ENCODE measurements at places on chromosomes 4 and X. TPM values are rescaled to one million over a fixed set of nuclear protein-coding genes. Genes with fewer than 3 reads are reported as not detected.

GASK1B gene
- 27.3 TPM for total RNA-seq

EXOC1L gene
- total RNA-seq: not detected

CLDN34 gene
- not detected for total RNA-seq

DNA sequence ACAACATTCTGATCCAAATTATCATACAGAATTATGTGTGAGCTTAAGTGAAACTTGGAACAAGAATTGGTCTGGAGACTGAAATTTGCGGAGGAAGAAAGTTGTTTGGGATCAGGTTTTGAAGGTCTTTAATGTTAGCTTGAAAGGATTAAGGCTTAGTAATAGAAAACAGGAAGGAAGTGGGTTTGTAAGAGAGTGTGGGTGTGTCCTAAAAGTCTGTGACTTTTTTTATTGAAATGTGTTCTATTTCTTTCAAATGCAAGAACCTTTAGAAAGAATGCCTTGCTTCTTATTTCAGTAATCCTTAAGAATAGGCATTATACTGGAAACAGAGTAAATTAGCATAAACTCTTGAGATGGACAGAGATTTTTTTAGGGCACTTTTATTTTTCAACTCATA is 198.0 kb downstream of the GALNTL6 start:
- no peak for DNase-seq

- DNase-seq: no peak
Observed at GRCh38 chr4:10326075-10326474, 131.2 kb downstream of the ZNF518B start.

DNA sequence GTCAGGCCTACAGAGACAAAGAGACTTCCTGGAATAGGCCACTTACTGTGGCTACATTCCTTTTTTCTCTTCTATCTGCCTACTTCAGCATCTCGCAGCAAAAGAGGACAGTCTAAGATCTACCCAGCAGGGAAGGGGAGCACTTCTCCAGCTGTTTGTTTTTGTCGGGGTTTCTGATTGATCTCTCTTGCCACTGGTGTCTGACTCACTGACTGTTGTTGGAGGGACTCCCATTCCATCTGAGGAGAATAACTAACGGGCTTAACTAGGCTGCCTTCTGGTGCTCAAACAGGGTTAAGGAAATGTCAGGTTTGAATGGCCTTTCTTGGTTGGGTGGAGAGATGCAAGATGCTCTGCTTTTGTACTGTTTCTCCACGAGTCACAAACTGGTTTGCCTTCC is 100.2 kb upstream of the TMEM164 start:
- DNase-seq: no peak

DNA sequence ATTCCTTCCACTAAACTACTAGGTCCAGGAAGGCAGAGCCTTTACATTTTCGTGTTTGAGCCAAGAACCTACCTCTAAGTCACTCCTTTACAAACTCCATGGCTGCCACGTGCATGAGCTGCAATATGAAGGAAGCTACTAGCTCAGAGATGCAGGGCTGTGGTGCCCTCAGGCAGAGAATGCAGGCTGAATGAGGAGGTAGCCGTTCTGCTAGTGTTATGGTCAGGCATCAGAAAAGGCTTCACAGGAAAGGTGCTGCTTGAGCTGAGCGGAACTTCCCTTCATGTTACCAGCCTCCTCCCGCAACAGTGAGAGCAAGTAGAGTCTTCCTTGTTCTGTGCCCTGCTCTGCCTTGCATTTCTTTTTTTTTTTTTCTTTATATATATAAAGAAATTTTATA is 148.3 kb upstream of the PACRGL start:
- DNase-seq: no peak

- no peak for DNase-seq
Observed at GRCh38 chr4:113003841-113004240, 45.6 kb upstream of the ANK2 start.

GRCh38 chr4:11404431-11404830 is 24.3 kb downstream of the HS3ST1 start:
- DNase-seq: no peak

GRCh38 chrX:115939070-115939469 is 231.5 kb upstream of the AGTR2 start:
- no peak for DNase-seq

- DNase-seq: no peak
Observed at GRCh38 chrX:32448320-32448719, 763.0 kb downstream of the DMD start.

GRCh38 chr4:85556283-85556682 is 81.3 kb downstream of the ARHGAP24 start:
- no peak for DNase-seq

DNA sequence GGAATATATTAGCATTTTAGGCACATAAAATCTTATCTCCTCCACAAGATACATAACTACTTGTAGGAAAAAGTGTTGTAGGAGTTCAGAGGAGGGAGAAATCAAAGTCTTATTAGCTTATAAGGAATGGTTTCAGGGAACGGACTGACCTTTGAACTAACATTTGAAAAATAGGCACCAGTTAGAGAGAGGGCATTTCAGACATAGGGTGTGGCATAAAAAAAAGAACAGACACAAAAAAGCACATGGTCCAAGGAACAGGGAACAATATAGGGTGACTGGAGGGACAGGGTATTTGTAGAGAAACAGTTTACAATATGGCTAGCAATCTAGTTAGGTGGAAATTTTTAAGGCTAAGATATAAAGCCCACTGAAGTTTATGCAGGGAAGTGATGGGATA is 6.4 kb downstream of the ABCB7 start:
- no peak for DNase-seq

Data from prostate gland (tissue), 2 donors.